ENCODE measurements at places on chromosomes 13 and 19. TPM values are rescaled to one million over a fixed set of nuclear protein-coding genes. Genes with fewer than 3 reads are reported as not detected.

SRRM5 gene
- 0.19 TPM for polyA plus RNA-seq

ZNF506 gene
- polyA plus RNA-seq: 7.3 TPM

GPR183 gene
- polyA plus RNA-seq: 0.07 TPM

SLITRK5 gene
- polyA plus RNA-seq: not detected

Data from SK-N-SH (cell line).